Stimulated activated CD4-positive, alpha-beta T cell treated with anti-CD3 and anti-CD28 coated beads, TNF-alpha, amount 100 ng/mL, for 1 hour (primary cell): ENCODE measurements at places on chromosomes 3 and 15.

DNA sequence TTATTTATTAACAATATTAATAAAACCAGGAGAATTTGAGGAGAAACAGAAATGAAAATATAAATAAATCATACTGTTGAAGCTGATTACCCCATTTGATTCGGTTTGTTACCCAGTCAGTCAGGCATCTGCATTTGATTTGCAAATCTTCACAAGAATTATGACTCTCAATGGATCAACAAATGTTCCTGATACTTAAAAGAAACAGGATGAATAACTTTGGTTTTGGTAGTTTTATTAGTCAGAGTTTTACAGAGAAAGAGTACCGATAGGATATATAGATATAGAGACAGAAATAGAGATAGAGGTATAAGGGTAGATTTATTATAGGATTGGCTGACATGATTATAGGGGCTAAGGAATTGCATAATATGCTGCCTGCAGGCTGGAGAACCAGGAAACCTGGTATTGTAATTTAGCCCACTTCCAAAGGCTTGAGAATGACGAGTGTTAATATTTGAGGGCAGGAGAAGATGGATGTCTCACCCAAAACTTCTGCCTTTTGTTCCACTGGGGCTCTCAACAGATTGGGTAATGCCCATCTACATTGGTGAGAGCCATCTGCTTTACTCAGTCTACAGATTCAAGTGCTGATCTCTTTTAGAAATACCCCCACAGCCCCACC lies 241.6 kb upstream of the COL8A1 start:
- DNase-seq: no peak

DNA sequence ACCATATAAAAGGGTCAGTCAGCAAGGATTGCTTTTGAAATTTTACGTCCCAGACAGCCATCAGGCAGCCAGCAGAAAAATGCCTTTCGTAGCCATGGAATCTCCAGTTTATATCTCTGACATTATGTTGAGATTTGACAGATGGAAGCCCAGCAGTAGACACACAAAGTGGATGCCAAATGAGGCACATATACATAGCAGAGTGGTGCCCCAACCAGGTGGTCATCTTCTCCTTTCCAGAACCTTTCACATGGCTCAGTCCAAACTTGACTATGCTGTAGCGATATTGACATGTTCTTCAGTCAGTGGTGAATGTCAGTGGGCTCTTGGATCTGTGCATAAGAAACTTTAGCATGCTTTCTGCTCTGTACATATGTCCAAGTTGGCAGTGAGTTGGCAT lies 123.3 kb upstream of the GBE1 start:
- no peak for DNase-seq

DNA sequence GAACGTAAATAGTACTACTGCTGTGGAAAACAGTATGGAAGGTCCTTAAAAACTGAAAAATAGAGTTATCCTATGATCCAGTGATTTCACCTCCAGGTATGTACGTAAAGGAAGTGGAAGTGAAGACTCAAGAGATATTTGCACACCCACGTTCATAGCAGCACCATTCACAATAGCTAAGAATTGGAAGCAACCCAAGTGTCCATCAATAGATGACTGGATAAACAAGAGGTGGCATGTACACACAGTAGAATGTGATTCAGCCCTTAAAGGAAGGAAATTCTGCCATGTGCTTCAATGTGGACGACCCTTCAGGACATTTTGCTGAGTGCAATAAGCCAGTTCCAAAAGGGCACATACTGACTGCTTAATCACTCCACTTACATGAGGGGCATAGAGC lies 188.3 kb downstream of the APBA2 start:
- DNase-seq: no peak

DNA sequence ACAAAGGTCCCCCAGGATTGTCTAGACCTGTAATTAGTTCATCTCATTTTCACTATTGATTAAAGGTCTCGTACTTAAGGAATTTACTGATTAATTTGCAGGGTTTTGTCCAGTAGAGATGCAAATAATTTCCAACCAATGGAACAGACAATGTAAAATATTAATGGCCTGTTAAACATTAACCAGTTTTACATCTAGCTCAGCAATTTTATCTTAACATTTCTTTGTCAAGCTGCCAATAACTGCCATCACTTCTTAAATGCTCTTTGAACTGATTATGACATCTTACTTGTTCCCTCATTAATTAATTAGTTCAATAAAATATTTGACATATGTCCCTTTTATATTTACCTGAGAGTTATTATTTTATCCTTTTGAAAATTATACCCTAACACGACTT lies 9.4 kb upstream of the STRIT1 start:
- no peak for DNase-seq

DNA sequence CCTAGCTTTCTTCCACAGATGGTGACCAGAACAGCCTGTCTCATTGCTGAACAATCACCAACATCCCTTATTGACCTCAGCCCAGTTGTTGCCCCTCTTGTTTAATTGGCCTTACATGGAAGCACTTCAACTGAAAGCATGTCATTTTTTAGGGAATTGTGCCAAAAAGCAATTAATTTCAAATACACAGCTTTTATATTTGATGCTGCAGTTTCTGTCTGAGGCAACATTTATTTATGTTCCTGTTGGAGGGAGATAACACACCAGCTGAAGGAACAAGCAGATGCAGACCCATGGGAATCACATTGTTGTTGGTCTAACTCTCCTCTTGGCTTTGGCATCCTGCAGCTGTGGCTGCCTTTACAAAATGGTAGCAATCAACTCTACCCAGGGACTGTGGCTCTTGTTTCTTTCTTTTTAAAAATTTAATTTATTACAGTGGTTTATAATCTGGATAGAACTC lies 498.1 kb upstream of the RGMA start:
- no peak for DNase-seq
